Myocyte (in vitro differentiated cells): ENCODE measurements at places on chromosomes 11 and 22. TPM values are rescaled to one million over a fixed set of nuclear protein-coding genes. Genes with fewer than 3 reads are reported as not detected.
A peak's percentile ranks its signal among the peaks of the same experiment; 100 is the strongest.

- peak; percentile 49 for DNase-seq
Observed at GRCh38 chr11:123111465-123111864, 49.5 kb upstream of the HSPA8 start.

GRCh38 chr11:119706887-119707286 lies 22.1 kb downstream of the NECTIN1 start:
- no peak for DNase-seq

- no peak for DNase-seq
Observed at GRCh38 chr11:113596658-113597057, 109.5 kb downstream of the TMPRSS5 start.

- DNase-seq, result peak; percentile 85
Observed at GRCh38 chr11:76919887-76920746, 59.4 kb downstream of the ACER3 start.

MMP8 gene
- total RNA-seq, result not detected in 2 replicates

CARNS1 gene
- total RNA-seq, result 49.7 and 83.0 TPM in 2 replicates

CCDC85B gene
- total RNA-seq, result 76.4 and 102 TPM in 2 replicates
